ENCODE measurements at places on chromosomes 5 and 9.

GRCh38 chr9:108441726-108442125, 414.1 kb downstream of the ACTL7B start:
- DNase-seq: no peak

- DNase-seq: no peak
These were observed 167.1 kb upstream of the PHYKPL start for GRCh38 chr5:178399701-178400095.

DNA sequence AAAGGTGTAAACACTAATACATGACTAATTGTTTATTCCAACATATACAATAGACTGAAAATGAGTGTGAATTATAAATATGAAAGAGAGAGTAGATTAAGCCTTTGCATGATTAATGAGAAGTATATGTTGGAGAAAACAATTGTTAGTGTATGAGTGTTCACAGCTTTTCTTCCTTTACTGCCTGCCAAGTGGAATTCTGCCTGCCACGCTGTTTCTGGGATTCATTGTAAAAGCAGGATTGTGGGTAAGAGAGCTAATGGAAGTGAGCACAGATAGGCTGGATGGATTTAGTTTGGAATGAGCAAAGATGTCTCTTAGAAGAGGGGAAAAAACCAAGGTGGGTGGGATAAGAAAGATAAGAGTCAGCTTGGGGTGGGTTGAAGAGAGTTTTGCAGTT, 129.6 kb upstream of the NMUR2 start:
- DNase-seq: no peak

DNA sequence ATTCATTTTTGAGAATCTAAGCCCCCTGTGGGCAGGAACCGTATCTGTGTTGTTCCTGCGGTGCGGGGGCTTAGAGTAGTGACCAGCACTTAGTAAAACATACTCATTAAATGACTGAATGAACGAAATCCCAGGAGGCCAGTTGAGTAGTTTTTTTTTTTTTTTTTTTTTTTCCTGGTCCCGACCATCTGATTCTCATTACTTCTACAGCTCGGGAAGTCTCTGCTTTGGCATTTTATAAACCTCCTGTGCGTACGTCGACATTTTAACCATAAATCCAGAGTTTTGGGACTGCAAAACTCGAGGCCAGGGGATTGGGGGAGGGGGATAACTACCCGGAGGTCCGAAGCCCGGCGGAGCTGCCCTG, 31.5 kb upstream of the SPRY4 start:
- DNase-seq: no peak

GRCh38 chr5:17127743-17128231, 89.6 kb upstream of the BASP1 start:
- no peak for DNase-seq

- DNase-seq: no peak
These were observed 158.7 kb downstream of the CCDC171 start for GRCh38 chr9:15711531-15711930.

GRCh38 chr9:131272212-131272611, 4.1 kb downstream of the FAM78A start:
- no peak for DNase-seq
